ENCODE measurements at places on chromosomes 12 and 14. TPM values are rescaled to one million over a fixed set of nuclear protein-coding genes. Genes with fewer than 3 reads are reported as not detected.

ERP27 gene
- 0.73 TPM for total RNA-seq

SLCO1B1 gene
- not detected for total RNA-seq

CCDC197 gene
- not detected for total RNA-seq

RERG gene
- total RNA-seq, result 10.8 TPM

FAM90A1 gene
- total RNA-seq, result not detected

SOAT2 gene
- not detected for total RNA-seq

KCNJ8 gene
- not detected for total RNA-seq

MYF5 gene
- not detected for total RNA-seq

SRSF9 gene
- 150 TPM for total RNA-seq
